Ovary (tissue), 10 donors: ENCODE measurements at places on chromosomes 1 and 21. TPM values are rescaled to one million over a fixed set of nuclear protein-coding genes. Genes with fewer than 3 reads are reported as not detected.

The PGLYRP3 gene
- not detected for total RNA-seq

The MIXL1 gene
- total RNA-seq, result not detected

The AGT gene
- 3.3 TPM for total RNA-seq

The HP1BP3 gene
- 188 TPM for total RNA-seq

The TACSTD2 gene
- 0.35 TPM for total RNA-seq

The FNDC10 gene
- 2.0 TPM for total RNA-seq

The IKBKE gene
- 2.3 TPM for total RNA-seq

The TCEA3 gene
- total RNA-seq, result 42.0 TPM

The UMODL1 gene
- 0.22 TPM for total RNA-seq
